ENCODE measurements at places on chromosomes 11 and 22.

- DNase-seq, result no peak
These were observed 580.7 kb downstream of the NTM start for GRCh38 chr11:131951121-131951520.

- DNase-seq, result no peak
These were observed at the start of gene MISFA for GRCh38 chr11:18599739-18600230. Gene MISFA, plus strand, starts transcription at chr11:18599789. Its CDS starts 140 bp downstream, at chr11:18599929.

DNA sequence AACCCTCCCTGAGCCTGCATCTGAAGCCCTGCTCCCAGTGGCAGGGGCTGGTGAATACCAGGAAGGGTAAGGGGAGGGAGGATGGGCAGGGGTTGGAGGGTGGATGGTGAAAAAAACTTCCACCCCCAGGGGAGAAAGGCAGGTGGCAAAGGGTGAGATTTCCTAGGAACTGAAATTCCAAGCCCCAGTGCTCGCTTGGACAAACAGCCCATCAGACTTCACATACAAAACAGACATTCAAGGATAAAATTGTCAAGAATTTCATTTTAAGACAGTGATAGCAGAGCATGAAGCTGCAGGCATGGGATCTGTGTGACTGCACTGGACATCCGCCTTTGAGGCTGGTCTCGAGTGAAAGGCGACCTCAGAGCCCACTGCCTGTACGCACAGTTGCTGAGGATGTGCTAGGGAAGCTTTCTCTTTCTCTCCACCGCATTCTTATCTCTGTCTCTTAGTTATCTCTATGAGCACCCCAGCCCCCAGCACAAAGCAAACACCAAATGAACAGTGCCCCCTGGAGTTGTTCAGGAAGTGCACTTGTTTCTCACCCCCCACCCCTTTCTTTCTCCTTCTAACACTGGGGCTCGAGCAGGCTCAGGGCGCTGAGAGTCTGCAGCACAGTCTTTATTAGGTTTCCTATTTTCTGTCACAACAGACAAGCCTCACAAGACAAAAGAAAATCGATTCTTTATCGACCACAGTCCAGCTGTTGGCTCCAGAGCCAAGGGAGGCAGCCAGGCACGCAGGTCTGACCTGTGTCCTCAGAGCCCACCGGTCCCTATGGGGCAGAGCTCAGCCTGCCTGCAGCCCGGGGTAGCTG lies 237.3 kb upstream of the NCAM1 start:
- no peak for DNase-seq

- DNase-seq, result no peak
These were observed 40.6 kb downstream of the RSF1 start for GRCh38 chr11:77779935-77780334.

DNA sequence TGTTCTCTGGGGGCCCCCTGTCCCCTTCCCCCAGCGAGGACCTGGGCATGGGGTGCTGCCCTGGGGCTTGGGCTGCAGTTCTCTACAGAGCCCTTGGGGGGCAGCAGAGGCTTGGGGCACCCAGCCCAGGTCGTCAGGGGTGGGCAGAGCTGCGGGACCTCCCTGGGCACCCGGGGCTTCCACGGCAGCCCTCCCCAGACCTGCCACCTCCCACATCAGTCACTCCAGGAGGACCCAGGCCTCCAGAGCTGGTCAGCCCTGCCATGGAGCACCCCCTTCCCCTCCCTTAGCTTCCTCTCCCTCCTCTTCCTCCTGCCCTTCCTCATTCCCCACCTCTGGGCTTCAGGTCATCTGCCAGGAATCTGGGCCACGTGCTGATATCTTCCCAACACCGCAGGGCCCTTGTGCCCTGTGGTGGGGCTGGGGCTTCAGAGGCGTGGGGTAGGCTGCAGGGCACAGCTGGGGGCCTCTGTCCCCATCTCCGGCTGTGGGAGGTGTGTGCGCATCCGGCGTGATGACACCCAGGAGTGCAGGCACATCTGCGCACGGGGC lies 5.8 kb downstream of the TSPAN4 start:
- DNase-seq, result no peak
